Esophagus squamous epithelium (tissue), 5 donors: ENCODE measurements at places on chromosomes 2 and 18.

DNA sequence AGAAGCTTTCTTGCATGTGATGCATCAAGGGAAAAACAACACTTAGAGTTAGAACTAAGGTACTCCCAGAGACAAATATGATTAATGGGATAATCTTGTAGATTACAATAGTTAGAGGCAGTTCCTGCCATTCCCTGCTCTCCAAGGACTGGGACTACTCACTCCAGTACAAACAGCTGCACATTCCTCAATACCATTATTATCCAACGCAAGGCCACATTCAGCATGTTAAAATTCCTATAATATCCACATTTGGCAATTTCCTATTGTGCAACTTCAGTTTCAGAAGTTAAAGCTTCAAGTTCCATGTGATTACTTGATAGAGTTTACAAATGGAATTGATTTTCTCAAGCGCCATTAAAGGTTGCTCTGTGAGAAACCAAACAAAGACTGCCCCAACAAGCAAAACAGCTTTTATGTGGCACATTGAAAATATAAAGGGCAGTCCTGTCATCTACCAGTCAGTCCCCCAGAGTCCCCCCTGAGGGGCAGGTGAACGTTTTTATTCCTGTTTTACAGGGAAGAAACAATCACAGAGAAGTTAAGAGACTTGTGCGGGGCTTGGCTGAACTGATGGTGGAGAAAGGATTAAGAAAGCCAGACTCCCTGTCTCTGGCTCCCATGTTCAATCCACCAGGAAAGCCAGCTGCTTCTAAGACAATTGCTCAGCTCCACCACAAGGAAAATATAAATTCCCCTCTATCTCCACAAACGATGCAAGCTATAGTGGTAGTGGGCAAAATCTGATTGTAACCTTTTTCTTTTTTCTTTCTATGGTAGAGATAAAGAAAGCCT, 72.6 kb downstream of the TXNL1 start:
- H3K4me1 ChIP-seq = peaks cover 9% of the 10 kb centered on the region
- no peaks in the 10 kb centered on the region for H3K27me3 ChIP-seq
- H3K27ac ChIP-seq = no peak overlapping the region
- no peak overlapping the region for H3K4me3 ChIP-seq
- no peak for DNase-seq

DNA sequence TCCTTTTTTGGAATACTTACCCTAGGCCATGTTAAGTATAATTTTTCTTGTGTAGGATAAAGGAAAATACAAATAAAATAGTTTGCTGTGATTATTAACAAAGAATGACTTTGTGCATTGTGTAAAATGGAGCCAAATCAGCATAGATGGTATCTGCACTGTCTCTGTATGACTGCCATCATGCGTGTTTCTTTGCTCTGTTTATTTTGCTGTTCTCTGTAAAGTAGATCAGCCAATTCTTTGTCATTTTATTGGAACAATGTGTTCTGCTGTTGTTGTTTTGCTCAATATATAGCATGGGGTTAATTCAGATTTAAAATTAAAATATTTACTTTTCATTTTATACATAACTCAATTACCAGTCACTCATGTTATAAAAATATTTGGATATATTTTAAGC, 181.3 kb upstream of the UBE2E3 start:
- no peaks in the 10 kb centered on the region for H3K27me3 ChIP-seq
- H3K36me3 ChIP-seq = no peaks in the 10 kb centered on the region
- no peaks in the 10 kb centered on the region for H3K4me1 ChIP-seq
- DNase-seq = no peak
- no peak overlapping the region for H3K4me3 ChIP-seq
- H3K27ac ChIP-seq = no peak overlapping the region

GRCh38 chr2:37156857-37157714, at the start of gene EIF2AK2:
Gene EIF2AK2, minus strand, starts transcription at chr2:37156980. Its CDS starts 9,174 bp downstream, at chr2:37147806.
- peak; percentile 32 for DNase-seq
- peak within 1 kb of the TSS; percentile 100 for H3K4me3 ChIP-seq
- H3K4me1 ChIP-seq = peaks cover 50% of the 10 kb centered on the region
- no peaks in the 10 kb centered on the region for H3K27me3 ChIP-seq
- peak within 1 kb of the TSS; percentile 96 for H3K27ac ChIP-seq

DNA sequence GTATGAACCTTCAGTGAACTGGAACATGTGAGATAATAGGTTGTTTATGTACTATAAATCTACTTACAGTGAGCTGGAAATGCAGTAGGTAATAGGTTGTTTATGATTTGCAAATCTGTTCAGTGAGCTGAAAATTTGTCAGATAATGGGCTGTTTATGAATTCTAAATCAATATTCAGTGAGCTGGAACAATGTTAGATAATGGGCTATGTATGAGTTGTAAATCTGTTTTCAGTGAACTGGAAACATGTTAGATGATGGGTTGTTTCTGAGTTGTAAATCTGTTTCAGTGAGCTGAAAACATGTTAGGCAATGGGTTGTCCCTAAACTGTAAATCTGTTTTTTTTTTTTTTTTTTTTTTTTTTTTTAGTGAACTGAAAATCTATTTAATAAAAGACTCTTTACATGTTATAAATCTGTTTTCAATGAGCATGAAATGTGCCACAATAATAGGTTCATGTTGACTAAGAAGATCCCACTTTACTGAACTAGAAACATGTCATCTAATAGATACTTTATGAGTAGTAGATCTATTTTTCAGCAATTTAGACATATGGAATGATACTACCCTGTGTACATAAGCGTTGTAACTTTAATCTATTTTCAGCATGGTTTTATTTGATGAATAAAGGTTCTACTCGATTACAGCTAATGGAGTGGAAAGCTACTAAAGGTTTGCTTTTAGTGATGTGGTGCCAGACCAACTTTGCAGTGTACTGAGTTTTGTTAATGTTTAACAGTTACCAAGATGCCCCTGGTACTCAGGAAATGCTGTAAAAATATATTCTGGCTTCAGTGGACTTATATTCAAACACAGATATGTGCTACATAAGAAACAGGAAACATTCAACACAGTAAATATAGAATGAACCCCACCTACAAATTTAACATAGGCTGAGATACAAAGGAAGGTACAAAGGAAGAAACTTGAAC, 1471.8 kb downstream of the LRP1B start:
- no peaks in the 10 kb centered on the region for H3K36me3 ChIP-seq
- no peak overlapping the region for H3K27ac ChIP-seq
- H3K27me3 ChIP-seq = no peaks in the 10 kb centered on the region
- H3K4me3 ChIP-seq = no peak overlapping the region

DNA sequence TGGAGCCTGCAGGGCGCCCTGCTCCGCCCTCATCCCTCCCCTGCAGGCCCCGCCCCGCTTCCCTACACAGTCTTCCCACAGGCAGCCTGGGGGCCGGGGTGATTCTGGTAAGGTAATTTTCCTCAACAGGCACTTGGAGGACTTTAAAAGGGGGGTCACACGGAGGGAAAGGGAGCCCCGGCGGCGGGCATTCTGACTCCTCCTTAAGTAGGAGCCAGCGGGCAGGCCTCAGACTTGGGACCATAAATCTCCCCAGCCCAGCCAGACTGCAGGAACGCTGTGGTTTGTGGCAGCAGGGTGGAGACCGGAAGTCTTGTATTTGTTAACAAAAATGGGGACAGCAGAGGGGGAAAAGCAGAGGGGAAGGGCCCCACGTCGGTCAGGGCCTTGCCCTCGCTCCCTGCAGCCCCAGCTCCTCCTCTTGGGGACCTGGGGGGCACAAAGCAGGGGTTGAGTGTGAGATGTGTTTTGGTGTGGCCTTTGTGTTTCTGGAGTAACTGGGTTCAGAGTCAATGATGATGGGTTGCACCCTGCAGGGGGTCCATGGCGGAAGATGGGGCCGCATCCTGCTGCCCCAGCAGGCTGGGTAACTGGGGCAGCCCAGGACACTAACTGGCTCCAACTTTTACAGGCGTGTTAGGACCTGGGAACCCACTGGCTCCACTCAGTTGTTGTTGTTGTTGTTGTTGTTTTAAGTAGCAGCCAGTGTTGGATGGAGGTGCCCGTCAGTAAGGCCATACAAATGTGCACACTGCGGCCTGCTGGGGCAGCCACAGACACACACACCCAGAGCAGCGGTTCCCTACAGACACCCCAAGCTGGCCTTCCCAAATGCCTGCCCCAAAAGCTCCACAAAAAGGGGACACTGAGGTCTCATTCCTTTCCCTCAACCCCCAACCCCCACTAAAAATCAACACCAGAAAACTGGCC, 27.7 kb downstream of the SMAD7 start:
- DNase-seq = no peak
- peak overlapping the region; percentile 11 for H3K27ac ChIP-seq
- no peak overlapping the region for H3K4me3 ChIP-seq
- H3K4me1 ChIP-seq = peaks cover 28% of the 10 kb centered on the region
- no peaks in the 10 kb centered on the region for H3K27me3 ChIP-seq

DNA sequence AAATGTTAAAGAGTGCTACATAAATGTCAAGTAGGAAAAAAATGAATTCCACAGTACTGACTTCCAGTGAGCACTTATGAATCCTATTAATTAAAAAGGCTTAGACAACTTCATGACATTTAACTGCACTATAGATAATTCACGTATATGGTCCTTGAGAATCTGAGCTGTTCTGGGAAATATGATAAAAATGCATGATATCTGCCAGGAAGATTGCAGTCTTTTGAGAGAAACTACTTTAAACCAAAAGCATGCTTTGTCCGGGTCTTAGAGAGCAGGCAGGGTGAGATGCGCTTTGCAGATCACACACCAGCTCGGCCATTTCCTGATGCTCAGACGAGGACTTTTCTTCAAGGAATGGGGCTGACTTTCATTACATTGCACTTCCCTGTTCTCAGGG, 42.6 kb downstream of the CMPK2 start:
- no peak for DNase-seq
- H3K4me1 ChIP-seq = peaks cover 16% of the 10 kb centered on the region
- H3K4me3 ChIP-seq = no peak overlapping the region
- H3K27me3 ChIP-seq = no peaks in the 10 kb centered on the region
- no peak overlapping the region for H3K27ac ChIP-seq
- no peaks in the 10 kb centered on the region for H3K36me3 ChIP-seq

- peak within 1 kb of the TSS; percentile 14 for H3K4me3 ChIP-seq
- H3K27ac ChIP-seq = no peak within 1 kb of the TSS
- no peak for DNase-seq
- H3K36me3 ChIP-seq = no peaks in the 10 kb centered on the region
Measured at GRCh38 chr2:164954954-164955701, at the start of gene SLC38A11. Gene SLC38A11, minus strand, starts transcription at chr2:164955525. Its CDS starts 278 bp downstream, at chr2:164955247.

- H3K4me3 ChIP-seq = peak overlapping the region; percentile 41
- peak overlapping the region; percentile 20 for H3K27ac ChIP-seq
- H3K27me3 ChIP-seq = no peaks in the 10 kb centered on the region
- H3K4me1 ChIP-seq = peaks cover 25% of the 10 kb centered on the region
- no peaks in the 10 kb centered on the region for H3K36me3 ChIP-seq
Measured at GRCh38 chr2:11129598-11130449, 25.4 kb upstream of the SLC66A3 start.

DNA sequence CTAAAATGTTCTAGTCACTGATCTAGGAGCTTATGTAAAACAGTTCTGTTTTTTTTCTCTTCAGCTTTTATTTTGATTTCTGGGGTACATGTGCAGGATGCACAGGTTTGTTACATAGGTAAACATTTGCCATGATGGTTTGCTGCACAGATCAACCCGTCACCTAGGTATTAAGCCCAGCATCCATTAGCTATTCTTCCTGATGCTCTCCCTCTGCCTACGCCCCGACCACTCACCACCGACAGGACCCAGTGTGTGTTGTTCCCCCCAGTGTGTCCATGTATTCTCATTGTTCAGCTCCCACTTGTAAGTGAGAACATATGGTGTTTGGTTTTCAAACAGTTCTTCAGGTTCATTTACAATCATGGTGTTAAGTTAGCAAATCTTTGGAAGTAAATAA, 84.8 kb upstream of the PROKR1 start:
- no peaks in the 10 kb centered on the region for H3K27me3 ChIP-seq
- H3K27ac ChIP-seq = no peak overlapping the region
- H3K4me3 ChIP-seq = no peak overlapping the region
- H3K36me3 ChIP-seq = no peaks in the 10 kb centered on the region
- DNase-seq = no peak
- H3K4me1 ChIP-seq = peaks cover 4% of the 10 kb centered on the region

DNA sequence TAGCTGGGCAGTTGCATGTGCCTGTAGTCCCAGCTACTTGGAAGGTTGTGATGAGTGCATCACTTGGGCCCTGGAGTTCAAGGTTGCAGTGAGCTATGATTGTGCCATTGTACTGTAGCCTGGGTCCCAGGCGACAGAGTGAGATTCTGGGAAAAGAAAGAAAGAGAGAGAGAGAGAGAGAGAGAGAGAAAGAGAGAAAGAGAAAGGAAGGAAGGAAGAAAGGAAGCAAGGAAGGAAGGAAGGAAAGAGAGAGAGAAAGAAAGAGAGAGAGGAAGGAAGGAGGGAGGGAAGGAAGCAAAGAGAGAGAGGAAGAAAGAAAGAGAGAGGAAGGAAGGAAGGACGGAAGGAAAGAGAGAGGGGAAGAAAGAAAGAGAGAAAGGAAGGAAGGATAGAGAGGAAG, 128.4 kb downstream of the GALNT3 start:
- H3K27me3 ChIP-seq = no peaks in the 10 kb centered on the region
- no peak for DNase-seq
- no peaks in the 10 kb centered on the region for H3K4me1 ChIP-seq
- no peak overlapping the region for H3K4me3 ChIP-seq
- H3K27ac ChIP-seq = no peak overlapping the region

DNA sequence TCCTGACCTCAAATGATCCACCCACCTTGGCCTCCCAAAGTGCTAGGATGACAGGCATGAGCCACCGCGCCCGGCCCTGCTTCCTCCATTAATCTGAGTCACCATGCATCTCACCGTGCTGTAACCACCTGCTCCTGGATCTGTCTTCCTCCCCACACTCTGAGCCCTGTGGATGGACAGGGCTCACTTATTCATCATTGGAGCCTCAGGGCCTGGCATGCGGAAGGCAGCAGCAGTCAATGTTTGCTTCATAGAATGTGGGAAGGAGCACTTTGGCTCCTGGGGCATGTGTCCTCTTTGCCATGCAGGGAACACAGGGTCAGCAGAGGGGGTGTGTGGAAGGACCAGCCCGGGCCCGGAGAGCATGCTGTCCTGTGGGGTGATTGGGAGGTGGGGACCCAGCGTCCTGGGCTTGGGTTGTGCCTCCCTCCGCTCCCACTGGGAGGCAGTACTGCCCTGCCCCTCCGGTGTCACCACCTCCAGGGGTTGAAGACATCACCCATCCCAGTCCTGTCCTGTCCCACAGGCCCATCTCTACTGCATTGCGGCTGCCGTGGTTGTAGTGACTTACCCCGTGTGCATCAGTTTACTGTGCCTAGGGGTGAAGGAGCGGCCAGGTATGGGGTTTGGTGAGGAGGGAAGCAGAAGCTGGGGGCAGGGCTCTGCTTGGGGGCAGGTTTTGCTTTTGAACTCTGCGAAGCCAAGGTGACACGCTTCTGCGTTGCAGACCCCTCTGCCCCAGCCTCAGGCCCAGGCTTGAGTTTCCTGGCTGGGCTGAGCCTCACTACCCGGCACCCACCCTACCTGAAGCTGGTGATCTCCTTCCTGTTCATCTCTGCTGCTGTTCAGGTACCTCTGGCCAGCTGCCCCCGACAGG, 11.5 kb downstream of the MFSD2B start:
- H3K4me1 ChIP-seq = no peaks in the 10 kb centered on the region
- DNase-seq = no peak
- no peak overlapping the region for H3K27ac ChIP-seq
- H3K27me3 ChIP-seq = no peaks in the 10 kb centered on the region

- no peak overlapping the region for H3K27ac ChIP-seq
- H3K4me3 ChIP-seq = no peak overlapping the region
- no peaks in the 10 kb centered on the region for H3K4me1 ChIP-seq
- H3K36me3 ChIP-seq = no peaks in the 10 kb centered on the region
- DNase-seq = no peak
Measured at GRCh38 chr18:11512096-11513025, 97.0 kb upstream of the SLC35G4 start.
